ENCODE measurements at places on chromosomes 16 and 17.

GRCh38 chr17:70879401-70879800 lies 710.1 kb downstream of the KCNJ2 start:
- no peak for DNase-seq

- DNase-seq, result no peak
Measured at GRCh38 chr16:89801800-89802199, 14.6 kb downstream of the FANCA start.

DNA sequence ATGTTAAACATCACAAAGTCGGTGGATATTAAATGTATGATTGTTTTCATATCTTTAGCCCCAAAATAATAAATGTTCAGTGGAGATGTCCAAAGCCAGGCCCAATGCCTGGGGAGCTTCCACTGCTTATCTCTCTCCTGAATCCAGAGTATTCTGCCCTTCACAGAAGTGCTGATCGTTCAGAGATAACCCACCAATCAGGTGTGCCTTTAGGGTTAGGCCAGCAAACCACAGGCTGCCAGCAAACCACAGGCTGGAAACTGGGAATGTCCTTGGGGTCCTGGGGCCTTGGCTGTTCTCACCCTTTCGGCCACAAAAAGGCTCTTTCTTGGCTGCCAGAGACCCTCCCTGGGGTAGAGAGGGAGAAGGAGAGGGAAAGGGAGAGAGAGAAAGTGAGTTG lies 33.9 kb downstream of the NXN start:
- DNase-seq, result no peak

DNA sequence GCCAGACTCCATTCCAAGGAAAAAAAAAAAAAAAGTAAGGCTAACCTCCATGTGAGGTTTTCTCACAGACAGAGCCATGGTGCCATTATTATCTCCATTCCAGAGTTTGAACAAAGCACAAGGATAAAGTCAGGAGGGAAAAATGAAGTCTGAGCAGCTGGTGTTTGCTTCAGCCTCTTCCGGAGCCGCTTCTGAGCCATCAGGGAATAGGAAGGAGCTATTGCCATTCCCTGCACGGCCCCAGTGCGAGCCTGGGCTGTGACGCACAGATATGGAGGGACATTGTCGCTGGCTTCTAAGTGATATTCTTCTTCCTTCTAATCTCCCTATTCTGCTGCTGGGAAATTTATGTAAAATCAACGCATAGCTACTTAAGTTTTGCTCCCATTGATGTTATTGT lies 69.5 kb upstream of the PIRT start:
- DNase-seq, result no peak

DNA sequence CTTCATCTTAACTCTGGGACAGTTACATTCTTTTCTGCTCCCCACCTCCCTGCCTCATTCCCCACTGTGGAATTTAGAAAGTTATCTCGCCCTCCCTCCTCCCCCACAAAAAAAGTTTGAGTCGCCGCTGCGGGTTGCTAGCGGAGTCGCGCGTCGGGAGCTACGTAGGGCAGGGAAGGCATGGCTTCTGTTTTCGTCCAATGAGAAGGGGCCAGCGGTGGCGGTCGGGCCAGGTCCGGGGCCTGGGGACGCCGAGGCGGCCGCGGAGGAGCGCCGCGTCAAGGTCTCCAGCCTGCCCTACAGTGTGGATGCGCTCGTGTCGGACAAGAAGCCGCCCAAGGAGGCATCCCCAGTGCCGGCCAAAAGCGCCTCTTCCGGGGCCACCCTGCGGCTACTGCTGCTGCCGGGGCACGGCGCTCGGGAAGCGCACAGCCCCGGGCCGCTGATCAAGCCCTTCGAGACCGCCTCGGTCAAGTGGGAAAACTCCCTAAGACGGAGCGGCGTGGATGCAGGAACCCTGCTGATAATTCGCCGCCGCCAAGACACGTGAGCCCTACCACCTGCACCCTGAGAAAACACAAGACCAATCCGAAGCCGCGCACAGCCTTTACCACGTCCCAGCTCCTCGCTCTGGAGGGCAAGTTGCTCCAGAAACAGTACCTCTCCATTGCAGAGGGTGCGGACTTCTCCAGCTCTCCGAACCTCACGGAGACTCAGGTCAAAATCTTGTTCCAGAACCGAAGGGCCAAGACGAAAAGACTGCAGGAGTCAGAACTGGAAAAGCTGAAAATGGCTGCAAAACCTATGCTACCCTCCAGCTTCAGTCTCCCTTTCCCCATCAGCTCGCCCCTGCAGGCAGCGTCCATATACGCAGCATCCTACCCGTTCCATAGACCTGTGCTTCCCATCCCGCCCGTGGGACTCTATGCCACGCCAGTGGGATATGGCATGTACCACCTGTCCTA lies 8.9 kb downstream of the OR4D1 start:
- no peak for DNase-seq

DNA sequence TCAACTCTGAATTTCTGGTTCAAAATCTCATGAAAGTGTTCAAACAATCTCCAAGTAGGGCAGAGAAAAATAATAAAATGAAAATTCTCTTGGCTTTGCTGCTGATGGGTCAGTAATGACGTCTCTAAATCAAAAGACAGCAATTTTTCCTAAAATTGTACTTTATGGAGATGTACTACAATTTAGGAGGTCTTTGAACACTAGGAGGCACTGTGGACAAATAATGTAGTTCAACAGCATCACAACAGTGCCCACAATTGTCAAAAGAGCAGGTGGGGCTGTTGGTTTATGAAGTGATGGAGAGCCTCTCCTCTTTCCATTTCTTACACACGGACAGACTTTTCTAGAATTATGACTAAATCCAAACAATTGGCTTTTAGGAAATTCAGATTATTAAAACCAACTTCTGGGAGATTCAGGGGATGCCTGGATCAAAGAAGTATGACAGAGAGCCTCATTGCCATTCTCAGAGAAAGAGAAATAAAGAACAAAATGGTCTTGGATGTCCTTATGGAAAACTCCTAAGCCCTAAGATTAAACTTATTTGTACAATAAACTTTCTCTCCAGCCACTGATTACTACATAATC lies 23.8 kb downstream of the EZH1 start:
- DNase-seq, result peak; percentile 29

GRCh38 chr17:50066995-50067394 lies 11.1 kb downstream of the ITGA3 start:
- DNase-seq, result no peak

GRCh38 chr16:70679671-70680494 lies 6.0 kb downstream of the MTSS2 start:
- no peak for DNase-seq

DNA sequence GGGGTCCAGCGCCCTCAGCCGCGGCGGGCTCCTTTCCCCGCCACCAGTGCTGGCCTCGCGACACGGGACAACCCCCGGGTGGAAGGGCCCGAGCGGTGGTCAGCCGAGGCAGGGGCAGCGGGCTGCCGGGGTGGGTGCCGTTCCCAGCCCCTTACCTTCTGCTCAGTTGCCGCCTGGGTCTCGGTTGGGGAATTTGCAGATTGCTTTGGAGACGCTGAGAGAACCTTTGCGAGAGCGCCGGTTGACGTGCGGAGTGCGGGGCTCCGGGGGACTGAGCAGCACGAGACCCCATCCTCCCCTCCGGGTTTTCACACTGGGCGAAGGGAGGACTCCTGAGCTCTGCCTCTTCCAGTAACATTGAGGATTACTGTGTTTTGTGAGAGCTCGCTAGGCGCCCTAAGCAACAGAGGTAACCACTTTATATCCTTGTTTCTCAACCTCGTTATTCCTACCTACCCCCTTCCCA lies 381 bp downstream of the CTNS start:
- no peak for DNase-seq

DNA sequence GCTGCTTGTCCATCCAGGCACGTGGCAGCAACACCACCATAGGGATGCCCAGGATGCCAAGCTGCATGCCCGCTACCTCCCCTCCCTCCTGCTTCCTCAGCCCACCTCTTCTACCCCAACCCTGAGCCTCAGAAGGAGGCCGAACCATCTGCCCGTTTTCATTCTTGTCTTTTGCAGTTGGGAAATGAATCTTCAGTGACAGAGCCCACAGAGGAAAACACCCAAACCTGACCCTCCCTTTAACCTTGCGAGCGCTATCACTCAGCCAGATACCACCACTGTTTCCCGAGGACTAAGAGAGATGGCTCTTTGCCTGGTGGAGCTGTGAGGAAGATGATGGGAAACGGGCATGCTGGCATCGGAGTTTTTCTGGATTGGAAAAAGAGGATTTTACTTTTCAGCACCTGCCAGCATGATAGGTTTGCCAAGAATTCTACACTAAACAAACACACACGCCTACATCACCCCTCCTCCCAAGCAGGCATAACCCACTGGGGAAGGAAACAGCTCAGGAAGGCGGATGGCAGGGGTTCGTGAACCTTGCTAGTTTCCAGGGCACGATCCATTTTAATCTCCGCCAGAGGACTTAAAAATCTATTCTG lies 457.4 kb downstream of the SLC39A11 start:
- no peak for DNase-seq

- no peak for DNase-seq
Measured at GRCh38 chr16:64184156-64184555, 937.7 kb downstream of the CDH11 start.

DNA sequence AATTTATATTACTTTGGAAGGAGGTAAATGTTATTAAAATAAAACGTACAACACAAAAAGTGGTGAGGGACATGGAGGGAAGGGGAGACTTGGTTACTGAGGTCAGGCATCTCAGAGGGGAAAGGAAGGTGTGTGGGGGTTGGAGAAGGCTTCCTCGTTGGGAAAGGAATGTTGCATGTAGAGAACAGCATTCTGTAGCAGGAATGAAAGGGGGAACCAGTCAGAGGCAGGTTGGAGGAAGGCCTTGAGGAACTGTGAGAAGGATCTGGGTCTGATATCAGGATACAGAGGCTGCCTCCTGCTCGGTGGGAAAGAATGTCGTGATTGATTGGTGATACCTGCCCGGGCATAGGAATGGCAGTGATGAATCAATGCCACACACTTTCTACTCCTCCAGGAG lies 103.3 kb upstream of the ZFHX3 start:
- no peak for DNase-seq

DNA sequence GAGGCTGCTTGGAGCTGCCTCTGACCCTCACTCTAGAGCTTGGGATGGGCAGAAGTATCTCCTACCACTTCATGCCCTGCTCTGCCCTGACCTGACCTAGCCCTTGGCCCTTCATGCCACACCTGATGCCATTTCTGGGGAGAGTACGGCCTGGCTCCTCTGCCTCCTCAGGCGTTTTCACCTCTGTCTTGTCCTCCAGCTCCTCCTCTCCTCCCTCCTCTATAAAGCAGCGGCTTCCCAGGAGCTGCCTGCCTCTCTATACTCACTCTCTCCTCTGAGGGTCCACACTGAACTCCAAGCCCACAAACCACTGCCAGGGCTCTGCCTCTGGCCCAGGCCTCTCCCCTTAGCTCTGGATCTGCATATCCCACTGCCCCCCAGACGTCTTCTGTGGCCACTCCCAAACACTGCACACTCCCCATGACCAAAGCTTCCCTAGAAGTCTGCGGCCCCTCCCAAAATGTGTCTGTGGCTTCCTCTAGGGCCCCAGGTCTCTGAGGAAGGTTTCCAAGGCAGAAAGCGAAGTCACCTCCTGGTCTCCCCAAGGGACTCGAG lies 52.6 kb downstream of the PITPNM3 start:
- DNase-seq, result no peak

DNA sequence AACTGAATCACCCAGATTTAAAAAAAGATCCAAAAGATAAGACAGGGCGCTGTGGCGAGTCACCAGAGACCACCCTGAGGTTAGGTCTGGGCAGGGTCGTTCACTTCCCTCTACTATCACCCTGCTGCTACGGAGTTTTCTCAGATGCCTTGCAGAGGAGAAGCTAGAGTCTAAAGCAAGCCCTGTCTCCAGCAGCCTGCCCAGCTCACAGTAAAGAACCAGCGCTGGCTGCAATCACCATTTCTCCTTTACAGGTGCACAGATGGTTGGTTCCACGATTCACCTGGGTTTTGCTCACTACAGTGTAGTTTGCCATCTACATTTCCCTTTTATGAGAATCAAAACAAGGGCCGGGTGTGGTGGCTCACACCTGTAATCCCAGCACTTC lies 71.3 kb downstream of the SRCIN1 start:
- DNase-seq, result no peak

GRCh38 chr16:3182608-3183444 lies 5.2 kb upstream of the OR1F1 start:
- no peak for DNase-seq

GRCh38 chr17:28716740-28717577 lies 709 bp downstream of the RAB34 start:
- no peak for DNase-seq

- no peak for DNase-seq
Measured at GRCh38 chr16:73020409-73020884, 27.5 kb downstream of the ZFHX3 start.

- no peak for DNase-seq
Measured at GRCh38 chr17:63826468-63827001, 696 bp upstream of the PSMC5 start.

DNA sequence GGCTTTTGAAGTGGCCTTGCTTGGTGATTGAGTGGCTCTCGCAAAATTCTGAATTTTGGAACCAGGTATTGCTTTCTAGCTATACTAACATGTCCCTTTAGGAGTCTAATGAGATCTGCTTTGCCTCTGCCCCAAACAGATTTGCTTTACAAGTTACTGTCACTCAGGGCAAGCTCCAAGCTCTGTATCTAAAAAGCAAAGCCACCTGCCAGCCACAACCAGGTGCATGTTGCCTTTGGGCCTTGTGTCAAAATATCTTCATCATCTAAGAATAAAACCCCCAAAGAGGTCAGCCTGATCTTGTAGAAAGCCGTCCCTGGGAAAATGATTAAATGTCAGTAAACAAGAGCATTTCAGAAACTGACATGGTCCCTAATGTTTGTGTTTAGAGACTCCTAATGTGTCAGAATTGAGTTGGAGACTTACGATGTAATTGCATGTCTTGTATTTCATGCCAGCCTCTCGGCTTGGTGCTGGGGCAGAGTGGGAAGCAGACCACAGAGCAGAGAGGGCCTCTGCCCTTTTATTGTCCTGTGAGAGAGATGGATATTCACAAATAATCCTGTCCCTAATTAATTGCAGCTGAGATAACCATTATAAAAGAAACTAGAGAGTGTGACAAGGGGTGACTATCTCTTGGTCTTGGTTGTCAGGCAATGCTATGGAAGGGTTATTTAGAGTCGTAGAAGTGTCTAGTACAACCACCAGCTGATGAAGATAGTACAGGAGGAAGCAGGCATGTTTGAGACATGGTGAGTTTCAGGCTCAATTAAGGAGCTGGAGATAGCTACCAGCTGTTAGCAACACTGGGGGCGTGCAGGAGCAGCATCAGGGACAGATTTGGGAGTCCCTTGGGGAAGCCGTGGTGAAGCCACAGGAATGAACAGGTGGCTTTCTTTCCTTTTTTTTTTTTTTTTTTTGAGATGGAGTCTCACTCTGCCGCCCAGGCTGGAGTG lies 90.7 kb downstream of the PITPNC1 start:
- peak; percentile 31 for DNase-seq

GRCh38 chr17:72421128-72422092 lies 300.6 kb downstream of the SOX9 start:
- DNase-seq, result peak; percentile 58

Measured in NCI-H2107 (cell line).